ENCODE measurements at places on chromosomes 11 and 22. TPM values are rescaled to one million over a fixed set of nuclear protein-coding genes. Genes with fewer than 3 reads are reported as not detected.

Gene PARVG
- 1.3 TPM for total RNA-seq

Gene ZFPL1
- total RNA-seq, result 26.7 TPM

Gene OR4A16
- not detected for total RNA-seq

Gene TMEM86A
- total RNA-seq, result 2.3 TPM

Gene OR4A5
- total RNA-seq, result not detected

GRCh38 chr11:75815345-75816168, 547 bp downstream of the UVRAG start:
- peak; percentile 53 for DNase-seq

- DNase-seq, result no peak
Observed at GRCh38 chr11:114440971-114441763, 1.9 kb downstream of the REXO2 start.

- DNase-seq, result no peak
Observed at GRCh38 chr11:126919147-126919823, 81.3 kb downstream of the KIRREL3 start.
